NCI-H2029 treated with DMSO at 0.1 percent for 48 hours (cell line): ENCODE measurements at places on chromosomes 7 and 10.

DNA sequence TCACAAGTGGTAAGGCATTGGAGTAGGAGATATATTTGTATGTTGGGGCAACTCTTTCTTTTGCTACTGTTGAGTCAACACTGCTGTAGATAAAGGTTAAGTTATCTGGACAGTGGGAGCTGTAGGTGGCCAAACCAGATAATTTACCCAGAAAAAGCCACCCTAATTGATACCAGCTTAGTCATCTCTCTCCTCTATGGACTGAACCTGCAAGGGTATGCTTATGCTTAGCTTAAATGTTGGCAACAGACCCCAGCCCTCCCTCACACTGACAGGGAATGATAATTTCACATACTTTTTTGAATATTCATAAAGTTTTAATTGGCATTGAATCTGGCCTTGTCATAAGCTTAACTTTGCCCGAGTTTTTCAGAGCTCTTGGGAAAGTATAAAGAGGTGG is 66.3 kb downstream of the CREB5 start:
- no peak for DNase-seq

GRCh38 chr7:129556607-129557133 is 54.3 kb downstream of the SMKR1 start:
- no peak for DNase-seq

GRCh38 chr7:152312316-152312715 is 123.5 kb downstream of the KMT2C start:
- DNase-seq: no peak

GRCh38 chr10:35949811-35950211 is 307.7 kb upstream of the FZD8 start:
- no peak for DNase-seq

- DNase-seq: no peak
These were observed 79.2 kb downstream of the NUDCD3 start for GRCh38 chr7:44411306-44411705.

- DNase-seq: no peak
These were observed 57.5 kb upstream of the PPP1R3C start for GRCh38 chr10:91690412-91690811.

DNA sequence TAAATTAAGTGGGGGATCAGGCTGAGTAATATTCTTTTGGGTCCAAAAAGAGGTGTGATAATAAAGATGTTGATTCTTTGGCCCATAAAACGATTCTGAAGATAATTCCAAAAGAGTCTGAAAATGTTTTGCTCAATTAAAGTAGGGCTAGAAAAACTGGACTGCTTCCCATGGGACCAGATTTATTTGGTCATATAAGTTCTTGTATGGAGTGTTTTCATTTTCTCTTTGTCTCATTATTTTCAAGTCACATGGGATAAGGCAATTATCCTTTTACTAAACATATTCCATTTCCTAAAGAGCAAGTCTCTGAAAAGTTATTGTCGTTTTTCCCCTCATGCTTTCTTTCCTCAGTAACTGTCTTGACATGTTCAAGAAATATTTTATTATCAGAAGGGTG is 41.5 kb downstream of the CDK6 start:
- no peak for DNase-seq

GRCh38 chr7:151936207-151936606 is 20.0 kb upstream of the GALNTL5 start:
- DNase-seq: no peak

DNA sequence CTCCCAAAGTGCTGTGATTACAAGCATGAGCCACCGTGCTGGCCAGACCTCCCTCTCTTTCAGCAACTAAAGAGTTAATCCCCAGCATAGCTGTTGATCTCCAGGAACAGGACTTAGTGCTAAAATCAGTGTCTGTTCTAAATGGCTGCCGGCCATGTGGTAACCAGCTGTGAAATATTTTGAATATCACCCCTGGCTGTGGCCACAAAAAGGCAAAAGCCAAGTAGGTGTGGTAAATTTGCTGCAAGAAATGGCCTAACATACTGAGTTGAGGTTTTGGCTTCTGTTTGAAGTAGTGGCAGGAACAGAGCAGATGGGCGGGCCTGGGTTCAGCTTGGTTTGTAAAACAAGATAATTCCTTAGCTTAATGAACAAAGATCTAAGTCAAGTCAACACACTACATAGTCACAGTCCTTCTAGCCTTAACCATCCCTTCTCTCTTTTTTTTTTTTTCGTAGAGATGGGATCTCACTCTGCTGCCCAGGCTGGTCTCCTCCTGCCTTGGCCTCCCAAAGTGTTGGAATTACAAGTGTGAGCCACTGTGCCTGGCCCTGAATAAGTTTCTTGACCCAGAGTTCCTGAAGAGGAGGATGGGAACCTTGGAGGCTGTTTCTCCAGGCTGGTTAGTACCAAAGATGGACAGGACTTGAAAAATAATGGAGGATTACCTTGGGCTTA is 22.7 kb upstream of the AGFG2 start:
- no peak for DNase-seq

DNA sequence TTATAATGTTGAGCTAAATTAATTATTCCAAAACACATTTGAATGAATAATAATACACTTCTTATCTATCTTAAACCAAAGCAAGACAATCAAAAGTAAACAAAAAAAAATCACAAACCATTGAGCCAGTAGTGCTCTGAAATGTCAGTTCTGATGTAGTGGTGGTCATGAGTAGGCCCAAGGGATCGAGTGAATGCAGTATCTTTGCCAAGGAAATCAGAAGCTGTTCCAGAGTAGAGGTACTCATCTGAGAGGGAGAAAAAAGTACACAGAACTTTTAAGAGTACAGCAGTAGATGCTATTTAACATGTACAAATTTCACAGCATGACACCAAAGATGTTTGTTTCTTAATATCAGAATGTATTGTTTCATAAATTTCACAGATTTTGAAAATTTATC is 121.5 kb downstream of the SEMA3D start:
- DNase-seq: no peak

DNA sequence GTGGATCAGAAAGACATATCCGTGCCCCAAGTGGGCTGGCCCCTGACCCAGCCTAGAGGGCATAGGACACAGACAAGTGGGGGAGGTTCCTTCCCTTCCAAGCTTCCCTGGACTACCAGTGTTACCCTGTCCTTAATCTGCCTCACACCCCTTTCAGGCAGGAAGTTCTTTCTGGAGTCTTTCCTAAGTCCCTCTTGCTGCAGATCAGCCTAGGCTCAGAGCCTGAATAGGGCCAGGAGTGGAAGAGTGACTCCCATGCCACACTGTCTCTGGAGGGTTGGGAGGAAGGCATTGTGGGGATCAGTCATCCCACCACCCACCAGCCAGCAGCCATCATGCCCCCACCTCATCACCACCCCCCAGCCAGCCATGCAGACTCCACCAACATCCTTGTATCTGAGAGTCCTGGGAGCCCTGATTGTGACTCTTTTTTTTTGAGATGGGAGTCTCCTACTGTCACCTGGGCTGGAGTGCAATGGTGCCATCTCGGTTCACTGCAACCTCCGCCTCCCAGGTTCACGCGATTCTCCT is 22.6 kb downstream of the POLL start:
- no peak for DNase-seq

- DNase-seq: peak; percentile 37
These were observed 42.0 kb downstream of the GALNT17 start for GRCh38 chr7:71173955-71174354.

GRCh38 chr10:25059990-25060389 is 43.6 kb downstream of the THNSL1 start:
- DNase-seq: no peak

- DNase-seq: no peak
These were observed 115.9 kb upstream of the EEPD1 start for GRCh38 chr7:36037121-36037662.

GRCh38 chr7:14639801-14640200 is 262.8 kb downstream of the DGKB start:
- peak; percentile 95 for DNase-seq

- DNase-seq: peak; percentile 75
These were observed 585.9 kb downstream of the PTPRN2 start for GRCh38 chr7:158001621-158002320.

DNA sequence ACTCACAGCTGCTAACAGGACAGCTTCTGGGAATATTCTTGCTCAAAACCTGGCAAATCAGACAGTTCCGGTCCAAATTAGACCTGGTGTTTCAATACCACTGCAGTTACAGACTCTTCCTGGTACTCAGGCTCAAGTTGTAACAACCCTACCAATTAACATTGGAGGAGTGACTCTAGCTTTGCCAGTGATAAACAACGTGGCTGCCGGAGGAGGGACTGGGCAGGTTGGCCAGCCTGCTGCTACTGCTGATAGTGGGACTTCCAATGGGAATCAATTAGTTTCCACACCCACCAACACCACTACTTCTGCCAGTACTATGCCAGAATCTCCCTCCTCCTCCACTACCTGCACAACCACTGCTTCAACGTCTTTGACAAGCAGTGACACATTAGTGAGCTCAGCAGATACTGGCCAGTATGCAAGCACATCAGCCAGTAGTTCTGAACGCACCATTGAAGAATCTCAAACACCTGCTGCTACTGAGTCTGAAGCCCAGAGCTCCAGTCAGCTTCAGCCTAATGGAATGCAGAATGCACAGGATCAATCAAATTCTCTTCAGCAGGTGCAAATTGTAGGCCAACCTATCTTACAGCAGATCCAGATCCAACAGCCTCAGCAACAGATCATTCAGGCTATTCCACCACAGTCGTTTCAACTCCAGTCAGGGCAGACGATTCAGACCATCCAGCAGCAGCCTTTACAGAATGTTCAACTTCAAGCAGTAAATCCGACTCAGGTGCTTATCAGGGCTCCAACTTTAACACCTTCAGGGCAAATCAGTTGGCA is 2.1 kb downstream of the SP4 start:
- no peak for DNase-seq

- DNase-seq: no peak
These were observed 151.8 kb downstream of the SFMBT2 start for GRCh38 chr10:7258948-7259523.

DNA sequence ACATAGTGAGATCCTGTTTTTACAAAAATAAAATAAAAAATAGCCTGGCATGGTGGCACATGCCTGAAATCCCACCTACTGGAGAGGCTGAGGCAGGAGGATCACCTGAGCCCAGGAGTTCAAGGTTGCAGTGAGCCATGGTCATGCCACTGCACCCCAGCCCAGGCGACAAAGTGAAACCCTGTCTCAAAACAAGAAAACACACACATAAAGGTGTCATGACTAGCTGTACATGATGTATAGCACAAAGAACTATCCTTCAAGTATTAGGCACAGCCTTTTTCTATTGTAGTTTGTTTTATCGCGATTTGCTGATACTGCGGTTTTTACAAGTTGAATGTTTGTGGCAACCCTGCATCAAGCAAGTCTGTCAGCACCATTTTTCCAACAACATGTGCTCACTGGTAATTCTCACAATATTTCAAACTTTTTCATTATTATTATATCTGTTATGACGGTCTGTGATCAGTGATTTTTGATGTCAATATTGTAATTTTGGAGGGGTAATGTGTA is 11.5 kb upstream of the SNX13 start:
- DNase-seq: no peak

DNA sequence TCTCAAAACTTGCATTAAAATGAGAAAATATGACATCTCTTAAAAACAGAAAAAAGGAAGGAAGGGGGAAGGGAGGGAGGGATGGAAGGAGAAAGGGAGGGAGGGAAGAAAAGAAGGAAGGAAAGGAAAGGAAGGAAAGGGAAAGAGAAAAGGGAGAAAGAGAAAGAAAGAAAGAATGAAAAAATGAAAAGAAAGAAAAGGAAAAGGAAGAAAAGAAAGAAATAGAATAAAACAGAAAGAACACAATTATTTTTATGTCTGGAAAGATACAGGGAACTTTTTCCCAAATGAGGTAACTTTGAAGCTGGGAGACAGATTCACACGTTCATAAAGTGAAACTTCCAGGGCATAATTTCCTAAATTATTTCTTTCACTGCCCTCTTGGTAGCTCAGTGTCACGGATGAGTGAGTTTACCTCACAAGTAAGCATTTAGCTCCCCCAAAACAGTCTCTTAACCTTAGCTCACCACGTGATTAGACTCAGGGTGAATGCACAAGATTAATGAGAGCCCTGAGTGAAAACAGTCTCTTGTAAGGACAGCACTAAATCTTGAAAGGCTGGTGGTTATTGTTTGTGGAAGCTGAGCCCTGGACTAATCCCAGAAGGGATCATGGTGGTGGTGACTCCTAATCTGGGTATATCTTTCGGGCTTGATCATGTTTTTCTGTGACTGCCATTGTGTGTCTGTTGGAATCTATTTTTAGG is 74.1 kb upstream of the HDAC9 start:
- DNase-seq: no peak

DNA sequence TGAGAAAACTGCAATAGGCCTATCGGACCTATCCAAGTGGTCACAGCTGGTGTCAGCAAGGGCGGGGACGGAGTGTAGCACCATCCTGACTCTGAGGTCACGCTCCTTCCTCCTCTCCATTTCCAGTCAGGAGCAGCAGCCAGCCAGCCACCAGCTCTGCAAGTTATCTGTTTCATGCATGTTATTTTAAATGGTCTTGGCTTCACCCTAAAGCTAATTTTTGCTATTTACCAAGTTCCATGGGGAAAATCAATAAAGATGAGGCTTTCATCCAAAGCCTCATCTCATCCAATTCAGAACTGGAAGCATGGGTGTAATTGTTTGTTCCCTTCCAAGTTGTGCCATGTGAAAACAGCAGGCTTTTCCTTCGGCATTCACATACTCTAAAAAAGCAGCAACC is 49.3 kb downstream of the ICA1 start:
- no peak for DNase-seq

DNA sequence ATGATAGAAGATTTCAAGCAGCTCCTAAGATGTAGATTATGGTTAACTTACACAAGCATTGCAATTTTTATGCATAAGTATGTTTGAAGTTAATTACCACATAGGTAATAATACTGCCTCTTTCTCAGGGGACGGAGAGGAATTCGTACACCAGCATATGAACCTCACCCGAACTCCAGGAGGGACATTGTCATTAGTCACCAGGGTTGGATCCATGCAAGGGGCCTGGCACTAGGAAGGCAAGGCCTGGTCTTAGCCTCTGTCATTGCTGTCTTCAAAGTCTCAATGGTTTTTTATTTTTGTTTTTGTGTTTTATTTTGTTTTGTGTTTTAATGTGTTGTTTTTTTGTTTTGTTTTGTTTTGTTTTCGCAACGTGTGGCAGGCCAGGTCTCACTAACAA is 145.6 kb upstream of the PPP2R2D start:
- DNase-seq: no peak

DNA sequence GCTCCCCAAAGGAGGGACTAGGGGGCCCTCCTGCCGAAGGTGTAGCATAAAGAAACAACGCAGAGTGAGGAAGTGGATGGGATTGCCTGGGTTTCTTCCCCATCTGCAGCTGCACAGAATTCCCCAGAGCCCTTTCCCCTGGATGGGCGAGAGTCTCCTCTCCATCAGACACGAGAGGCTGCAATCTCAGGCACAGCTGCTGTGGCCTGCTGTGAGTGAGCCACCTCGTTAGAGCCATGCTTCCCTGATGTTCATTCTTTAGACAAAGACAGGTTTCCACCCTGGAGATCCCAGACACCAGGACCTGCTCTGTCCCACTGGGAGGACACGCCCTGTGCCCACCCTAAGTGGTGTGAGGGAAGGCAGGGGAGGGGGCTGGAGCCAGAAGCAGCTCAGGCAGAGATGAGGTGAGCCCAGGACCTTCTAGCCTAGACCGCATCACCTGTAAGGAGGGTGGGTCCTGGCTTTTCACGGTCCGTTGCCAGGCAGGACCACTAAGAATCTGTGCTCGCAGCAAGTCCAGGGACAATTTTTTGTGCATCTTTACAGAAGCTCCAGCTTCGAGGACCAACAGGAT is 268.6 kb upstream of the TCERG1L start:
- DNase-seq: no peak
